Stimulated activated CD4-positive, alpha-beta T cell treated with anti-CD3 and anti-CD28 coated beads, Interleukin-1b, Interleukin-23, amount 100 ng/mL, for 1 hour (primary cell): ENCODE measurements at places on chromosomes 7 and 10.

- no peak for DNase-seq
Measured at GRCh38 chr7:31492086-31492485, 21.8 kb upstream of the ITPRID1 start.

DNA sequence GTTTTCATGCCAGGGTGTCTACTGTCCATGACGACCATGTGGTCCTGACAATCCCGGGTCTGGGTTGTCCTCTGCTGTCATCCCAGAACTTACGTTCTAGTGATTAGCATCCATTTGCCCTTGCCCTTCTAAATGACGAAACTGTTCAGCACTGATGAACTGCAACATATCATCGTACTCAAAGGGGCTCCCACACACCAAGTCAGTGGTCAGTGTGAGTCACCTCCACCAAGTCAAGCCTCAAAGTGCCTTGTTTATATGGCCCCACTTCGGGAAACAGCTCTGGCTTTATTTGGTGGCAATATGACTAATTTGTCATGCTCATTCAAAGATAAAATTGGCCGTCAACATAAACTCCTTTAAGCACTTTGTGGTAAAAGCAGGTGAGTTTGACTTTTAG, 110.7 kb downstream of the FRMD4A start:
- no peak for DNase-seq

DNA sequence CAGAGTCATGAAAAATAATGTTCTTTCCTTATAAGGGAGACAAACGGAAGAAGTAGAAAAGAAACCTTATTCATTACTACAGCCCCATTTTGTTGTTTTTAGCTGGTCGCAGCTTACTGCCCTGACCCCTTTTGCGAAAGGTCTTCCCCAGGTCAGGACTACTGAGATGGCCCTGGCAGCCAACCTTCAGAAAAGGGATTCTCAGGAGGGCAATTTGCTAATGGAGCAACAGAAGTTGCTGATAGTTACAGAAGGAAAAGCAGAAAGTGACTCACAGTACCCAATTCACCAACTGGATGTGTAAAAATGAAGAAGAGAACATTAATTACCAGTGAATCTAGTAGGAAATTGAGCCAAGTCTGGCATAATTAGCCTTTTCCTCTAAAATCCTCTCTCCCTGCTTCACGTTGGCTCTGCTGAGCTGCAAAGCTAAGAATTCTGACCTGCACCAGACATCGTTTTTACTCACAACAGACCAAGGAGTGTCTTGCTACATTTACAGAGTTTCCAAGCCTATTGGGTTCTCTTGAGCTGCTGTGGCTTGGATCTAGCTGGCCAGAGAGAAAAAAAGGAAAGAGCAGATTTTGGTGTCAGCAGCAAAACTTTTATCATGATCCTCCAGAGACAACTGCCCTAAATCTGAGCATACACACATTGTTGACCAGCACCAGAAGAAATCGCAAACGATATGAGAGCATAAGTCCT, 499.9 kb upstream of the FZD8 start:
- no peak for DNase-seq

- no peak for DNase-seq
Measured at GRCh38 chr7:14717816-14718215, 184.7 kb downstream of the DGKB start.

DNA sequence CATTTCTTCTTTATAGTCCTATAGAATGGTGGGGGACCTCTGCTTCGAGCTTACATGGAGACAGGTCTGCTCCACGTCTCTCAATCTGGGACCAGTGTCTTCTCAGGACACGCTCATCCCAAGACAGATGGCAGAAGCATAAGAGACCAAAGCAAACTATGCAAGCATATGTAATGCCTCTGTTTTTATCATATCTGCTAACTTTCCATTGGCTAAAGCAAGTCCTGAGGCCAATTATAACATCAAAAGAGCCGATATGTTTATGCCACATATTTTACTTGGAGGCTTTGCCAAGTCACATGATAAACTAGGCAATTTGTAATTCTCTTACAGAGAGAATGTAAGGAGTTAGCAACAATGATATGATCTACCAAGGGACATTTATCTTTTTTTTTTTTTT, 102.6 kb upstream of the NRBF2 start:
- no peak for DNase-seq

- no peak for DNase-seq
Measured at GRCh38 chr7:21542891-21543527, at the start of gene DNAH11. Gene DNAH11 (plus strand): TSS chr7:21543039. CDS start chr7:21543246, 207 bp downstream.

- DNase-seq: no peak
Measured at GRCh38 chr10:114638821-114639625, 19.1 kb downstream of the ABLIM1 start.

GRCh38 chr10:34581801-34582532, 233.1 kb downstream of the PARD3 start:
- DNase-seq: no peak

DNA sequence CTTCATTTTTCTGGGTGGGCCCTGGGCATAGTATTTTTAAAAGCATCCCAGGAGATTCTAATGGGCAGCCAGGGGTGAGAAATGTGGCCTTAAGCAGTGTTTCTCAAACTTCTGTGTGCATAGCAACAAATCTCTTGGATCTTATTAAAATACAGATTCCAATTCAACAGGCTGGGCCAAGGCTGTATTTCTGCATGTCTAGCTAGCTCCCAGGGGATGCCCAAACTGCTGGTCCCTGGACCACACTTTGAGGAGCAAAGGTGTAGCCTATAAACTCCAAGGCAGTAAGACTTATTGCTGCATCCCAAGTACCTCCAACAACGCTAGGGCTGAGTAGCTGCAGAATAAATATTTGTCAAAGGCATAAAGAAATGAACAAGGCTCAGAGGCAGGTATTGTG, 292.9 kb upstream of the ZMIZ1 start:
- no peak for DNase-seq

- no peak for DNase-seq
Measured at GRCh38 chr10:75461672-75462649, 30.5 kb downstream of the LRMDA start.

GRCh38 chr10:88974012-88974411, 16.6 kb upstream of the FAS start:
- DNase-seq: no peak

- no peak for DNase-seq
Measured at GRCh38 chr10:13347043-13347499, 1.0 kb downstream of the SEPHS1 start.

DNA sequence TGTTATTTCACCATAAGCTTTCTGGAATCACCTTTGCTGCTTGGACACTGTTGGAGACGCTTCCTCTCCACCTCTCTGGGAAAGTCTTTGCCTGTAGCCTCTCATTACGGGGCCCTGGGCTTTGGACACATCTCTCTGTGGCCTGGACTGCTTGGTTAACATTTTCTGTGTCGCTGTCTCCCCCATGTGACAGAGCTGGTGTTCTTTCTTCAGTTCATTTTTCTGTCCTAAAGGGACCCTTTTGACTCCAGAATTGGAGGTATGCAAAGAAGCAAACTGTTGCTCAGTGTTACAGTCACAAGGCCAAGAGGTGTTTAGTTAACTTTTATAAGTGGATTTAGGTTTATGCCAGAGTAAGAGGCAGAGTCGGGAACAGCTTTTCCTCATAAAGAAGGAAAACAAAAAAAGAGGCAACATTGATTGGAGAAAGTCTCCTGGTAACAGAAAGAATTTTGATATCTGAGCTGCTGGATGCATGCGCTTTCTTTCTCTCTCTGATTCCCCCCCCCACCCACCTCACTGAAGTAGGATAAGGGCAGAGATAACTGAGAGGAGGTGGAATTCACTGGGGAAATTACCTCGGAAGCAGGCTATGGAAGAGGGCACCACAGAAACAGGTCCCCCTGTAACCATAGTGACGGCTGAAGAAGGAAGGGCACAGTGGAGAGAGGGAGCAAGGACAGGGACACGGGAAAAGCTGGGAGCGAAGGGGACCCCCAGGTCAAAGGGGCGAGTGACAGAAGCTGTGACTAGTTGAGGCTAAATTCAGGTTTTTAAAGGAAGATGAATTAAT, 57.8 kb downstream of the LGI1 start:
- DNase-seq: no peak

GRCh38 chr7:54091322-54091721, 450.9 kb upstream of the VSTM2A start:
- no peak for DNase-seq

GRCh38 chr10:84194424-84195043, at the start of gene CDHR1:
Gene CDHR1 (plus strand): TSS chr10:84194537. CDS start chr10:84194761, 224 bp downstream.
- DNase-seq: no peak

DNA sequence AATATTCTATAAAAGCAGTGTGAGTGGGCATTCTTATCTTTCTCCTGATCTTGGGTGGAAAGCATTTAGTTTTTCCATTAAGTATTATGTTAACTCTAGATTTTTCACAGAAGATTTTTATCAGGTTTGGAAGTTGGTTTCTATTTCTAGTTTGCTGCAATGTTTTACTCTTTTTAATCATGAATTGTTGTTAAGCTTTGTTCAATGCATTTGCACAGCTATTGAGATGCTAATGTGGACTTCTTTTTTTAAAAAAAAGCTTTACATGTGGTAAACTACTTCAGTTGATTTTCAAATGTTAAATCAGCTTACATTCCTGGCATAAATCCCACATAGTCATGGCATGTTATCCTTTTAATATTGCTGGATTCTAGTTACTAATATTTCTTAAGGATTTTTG, 363.6 kb upstream of the NRP1 start:
- DNase-seq: no peak

DNA sequence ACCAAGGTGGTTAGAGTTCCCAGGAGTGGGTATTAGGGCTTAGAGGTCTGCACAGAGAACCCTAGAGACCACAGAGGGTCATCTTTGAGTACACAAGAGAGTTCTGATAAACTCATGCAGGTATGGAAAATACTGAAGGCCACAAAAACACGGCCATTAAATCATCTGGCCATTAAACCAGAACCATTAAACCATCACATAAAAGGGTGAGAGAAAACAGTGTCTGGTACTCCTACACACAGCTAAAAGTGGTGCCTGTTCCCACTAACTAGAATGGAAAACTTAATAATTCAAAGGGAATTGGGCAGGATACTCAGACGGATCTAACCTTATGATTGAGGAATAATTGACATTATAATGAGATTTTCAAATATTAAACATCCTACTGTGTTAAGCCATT, 679.4 kb downstream of the TNS3 start:
- DNase-seq: no peak

GRCh38 chr7:53315981-53316380, 280.5 kb downstream of the POM121L12 start:
- DNase-seq: no peak

DNA sequence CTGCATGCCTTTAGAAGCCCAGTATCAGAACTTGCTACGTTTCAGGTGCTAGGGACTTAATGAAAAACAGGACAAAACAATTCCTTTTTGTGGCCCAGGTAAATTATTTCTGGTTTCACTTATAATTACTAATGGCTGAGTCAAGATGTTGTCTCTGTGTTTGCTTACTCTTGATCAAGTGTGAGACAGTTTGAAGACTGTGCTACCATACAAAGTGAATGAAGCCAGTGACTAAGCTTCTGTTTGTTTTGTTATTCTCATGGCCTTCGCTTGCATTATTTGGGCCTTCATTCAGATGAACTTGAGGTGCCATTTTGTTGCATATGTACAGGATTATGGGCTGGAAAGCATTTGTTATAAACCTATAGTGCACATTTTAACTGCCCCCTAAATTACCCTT, 17.9 kb downstream of the SMNDC1 start:
- DNase-seq: no peak

- DNase-seq: no peak
Measured at GRCh38 chr7:74375726-74376220, 77.9 kb upstream of the GTF2IRD1 start.

- no peak for DNase-seq
Measured at GRCh38 chr7:16359216-16359615, 62.1 kb downstream of the CRPPA start.

DNA sequence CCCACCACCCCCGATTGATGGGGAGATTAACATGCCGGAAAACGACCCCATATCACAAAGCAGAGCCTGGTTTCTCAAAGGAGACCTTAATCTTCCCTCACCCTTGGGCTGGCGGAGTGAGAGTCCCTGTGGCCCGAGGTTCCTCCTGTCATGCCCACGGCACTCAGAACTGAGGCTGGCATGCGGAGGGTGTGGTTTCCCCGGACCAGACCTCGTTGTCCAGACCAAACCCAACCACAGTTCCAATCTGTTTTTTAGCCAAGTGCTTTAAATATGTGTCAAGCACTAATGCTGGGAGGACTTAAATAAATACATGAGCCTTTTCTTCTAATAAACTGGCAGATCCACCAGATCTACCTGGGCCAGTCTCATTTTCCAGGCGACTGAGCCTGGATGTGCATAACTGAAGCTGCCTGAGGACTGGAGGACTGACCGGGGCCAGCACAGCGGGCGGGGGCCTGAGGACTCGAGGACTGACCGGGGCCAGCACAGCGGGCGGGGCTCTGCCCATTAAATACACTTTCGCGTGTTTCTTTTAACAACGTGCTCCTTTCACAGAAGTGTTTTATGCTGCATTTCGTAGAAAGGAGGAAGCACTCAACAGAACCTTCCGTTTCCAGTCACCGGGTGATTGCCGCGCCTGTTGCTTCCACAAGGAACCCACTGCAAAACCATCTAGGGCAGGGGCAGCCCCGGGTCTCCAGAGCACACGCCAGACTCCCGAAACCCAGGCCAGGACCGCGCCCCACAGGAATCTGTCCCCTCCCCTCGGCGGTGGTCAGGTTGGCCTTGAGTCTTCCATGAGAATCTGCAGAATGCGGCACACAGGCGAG, 334.6 kb downstream of the PTPRN2 start:
- DNase-seq: no peak

- DNase-seq: no peak
Measured at GRCh38 chr7:101985903-101986734, 168.7 kb downstream of the CUX1 start.

DNA sequence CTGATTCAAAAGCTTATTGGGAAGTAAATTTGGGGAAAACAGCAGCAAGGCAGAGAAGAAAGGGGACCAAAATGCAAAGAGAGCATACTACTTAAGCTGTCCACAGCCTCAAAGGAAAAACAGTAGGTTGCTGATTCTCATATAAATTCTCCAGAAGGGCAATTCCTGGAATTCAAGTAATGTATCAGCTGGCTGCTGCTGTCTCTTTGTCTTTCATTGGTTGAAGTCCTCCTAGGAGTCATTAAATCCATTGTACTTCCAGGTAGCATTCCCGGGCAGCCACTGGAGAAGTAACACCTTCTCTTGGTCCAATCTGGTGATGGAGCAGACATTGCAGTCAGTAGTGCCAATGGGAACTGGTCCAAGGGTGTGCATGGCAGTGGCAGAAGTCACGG, 22.7 kb downstream of the BET1 start:
- no peak for DNase-seq

DNA sequence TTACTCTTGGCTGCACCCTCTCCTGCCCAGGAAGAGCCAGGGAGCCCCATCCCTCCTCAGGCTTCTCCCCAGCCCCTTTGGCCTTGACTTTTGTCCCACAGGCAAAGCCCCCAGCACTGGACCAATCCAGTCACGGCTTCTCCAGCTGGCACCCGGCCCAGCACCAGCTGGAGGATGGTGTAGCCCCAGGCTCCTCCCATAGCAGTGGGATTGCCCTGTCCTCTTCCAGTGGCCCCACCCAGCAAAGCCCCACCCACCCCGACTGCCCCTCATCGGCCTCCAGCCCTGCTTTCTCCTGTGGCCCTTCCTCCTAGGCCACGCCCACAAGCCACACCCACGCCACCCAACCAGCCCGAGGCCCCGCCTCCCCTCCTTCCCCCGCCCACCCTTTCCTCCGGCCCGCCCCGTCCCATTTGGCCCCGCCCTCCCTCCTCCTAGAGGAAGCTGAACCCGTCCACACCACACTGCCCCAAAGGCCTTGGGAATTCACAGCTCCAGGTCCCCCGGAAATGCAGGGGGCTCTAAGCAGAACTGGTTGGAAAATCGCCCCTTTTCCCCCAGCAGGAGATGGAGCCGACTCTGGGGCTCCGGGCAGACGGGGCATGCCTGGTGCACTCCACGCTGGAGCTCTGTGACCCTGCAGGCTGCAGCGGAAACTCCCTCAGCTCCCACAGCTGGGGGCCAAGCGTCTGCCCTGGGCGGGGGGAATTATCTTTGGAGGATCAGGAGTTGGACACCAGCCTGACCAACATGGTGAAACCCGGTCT, 25.2 kb downstream of the GET4 start:
- DNase-seq: no peak
